ENCODE measurements at places on chromosomes 7 and 10.

- no peak for DNase-seq
Observed at GRCh38 chr10:54983255-54983654, 182.2 kb upstream of the PCDH15 start.

- no peak for DNase-seq
Observed at GRCh38 chr7:25803117-25803887, 348.7 kb upstream of the NFE2L3 start.

DNA sequence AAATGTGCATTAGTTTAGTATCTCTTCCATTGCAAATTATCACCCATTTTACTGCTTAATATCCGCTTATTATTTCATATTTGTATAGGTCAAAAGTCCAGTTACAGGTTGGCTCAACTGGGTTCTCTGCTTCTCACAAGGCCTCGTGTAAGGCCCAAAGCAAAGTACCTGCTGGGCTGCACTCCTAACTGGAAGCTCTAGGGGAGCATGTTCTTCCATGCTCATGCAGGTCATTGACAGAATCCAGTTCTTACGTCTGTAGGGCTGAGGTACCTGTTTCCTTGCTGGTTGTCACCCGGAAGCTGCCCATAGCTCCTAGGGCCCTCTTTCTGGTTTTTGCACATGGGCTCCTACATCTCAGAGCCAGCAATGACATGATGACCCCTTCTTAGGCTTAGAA is 79.6 kb downstream of the RAPGEF5 start:
- no peak for DNase-seq

- no peak for DNase-seq
Observed at GRCh38 chr10:125000366-125001312, 58.7 kb downstream of the ZRANB1 start.

All from hematopoietic multipotent progenitor cell (in vitro differentiated cells).